Stimulated activated CD8-positive, alpha-beta memory T cell treated with anti-CD3 and anti-CD28 coated beads, Interleukin-7, amount 100 ng/mL, for 1 hour (primary cell): ENCODE measurements at places on chromosomes 5 and 9.

DNA sequence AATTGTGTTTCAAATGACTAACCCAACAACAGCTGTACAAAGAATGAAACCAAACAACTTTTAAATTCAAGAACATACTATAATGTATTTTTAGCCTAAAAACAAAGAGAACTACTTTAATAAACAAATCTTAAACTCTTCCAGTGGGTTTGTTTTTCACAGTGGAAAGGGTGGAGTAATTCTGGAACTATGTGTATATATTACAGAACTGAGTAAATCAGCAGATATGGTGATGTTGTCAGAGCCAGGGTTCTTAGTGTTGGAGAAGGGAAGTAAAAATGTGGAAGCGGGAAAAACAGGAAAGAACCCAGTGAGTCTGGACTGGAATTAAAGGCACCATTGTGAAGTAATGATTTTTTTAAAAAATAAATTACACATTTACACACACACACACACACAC is 144.9 kb downstream of the CDK5RAP2 start:
- DNase-seq = no peak

- no peak for DNase-seq
These were observed 246.9 kb downstream of the ZSWIM6 start for GRCh38 chr5:61578858-61579503.

DNA sequence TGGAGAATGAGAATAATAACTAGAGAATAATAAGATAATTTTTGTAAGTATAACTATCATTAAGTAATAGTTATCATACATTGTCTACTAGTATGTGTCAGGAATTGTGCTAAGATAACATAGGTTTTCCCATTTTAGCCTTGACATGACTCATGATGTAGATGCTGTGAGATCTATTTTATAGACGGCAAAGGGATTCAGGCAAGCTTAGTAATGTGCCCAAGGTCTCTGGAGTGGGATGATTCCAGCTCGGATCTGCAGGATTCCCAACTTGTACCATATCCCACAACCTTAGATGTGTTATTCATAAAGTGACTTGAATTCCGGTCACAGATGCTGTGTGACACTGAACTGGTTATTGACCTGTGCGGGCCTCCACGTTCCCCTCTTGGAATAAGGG is 51.5 kb downstream of the IL31RA start:
- no peak for DNase-seq

DNA sequence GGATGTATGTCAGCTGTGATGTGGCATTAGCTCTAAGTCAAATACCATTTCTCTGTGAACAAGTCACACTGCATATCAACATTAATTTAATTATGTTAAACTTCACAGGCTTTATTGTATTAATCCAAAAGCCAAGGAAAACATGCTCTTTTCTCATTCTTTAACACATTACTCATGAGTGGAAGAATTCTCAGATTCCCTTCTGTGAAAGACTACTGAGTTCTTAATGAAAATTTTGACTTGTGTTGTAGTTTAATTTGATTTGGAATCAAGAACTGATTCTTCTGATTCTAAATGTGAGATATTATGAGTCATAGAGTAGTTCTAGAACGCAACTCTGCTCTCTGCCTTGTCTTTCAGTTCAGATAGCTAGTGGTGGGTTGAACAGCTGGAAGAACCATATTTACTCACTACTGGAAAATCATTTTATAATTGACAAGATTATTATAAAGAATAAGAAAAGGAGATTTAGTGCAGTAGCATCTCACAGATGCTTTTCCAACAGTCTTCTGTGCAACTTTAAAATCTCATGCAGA is 90.6 kb downstream of the VCAN start:
- DNase-seq = no peak

GRCh38 chr9:96513622-96514021 is 63.7 kb downstream of the HABP4 start:
- no peak for DNase-seq

DNA sequence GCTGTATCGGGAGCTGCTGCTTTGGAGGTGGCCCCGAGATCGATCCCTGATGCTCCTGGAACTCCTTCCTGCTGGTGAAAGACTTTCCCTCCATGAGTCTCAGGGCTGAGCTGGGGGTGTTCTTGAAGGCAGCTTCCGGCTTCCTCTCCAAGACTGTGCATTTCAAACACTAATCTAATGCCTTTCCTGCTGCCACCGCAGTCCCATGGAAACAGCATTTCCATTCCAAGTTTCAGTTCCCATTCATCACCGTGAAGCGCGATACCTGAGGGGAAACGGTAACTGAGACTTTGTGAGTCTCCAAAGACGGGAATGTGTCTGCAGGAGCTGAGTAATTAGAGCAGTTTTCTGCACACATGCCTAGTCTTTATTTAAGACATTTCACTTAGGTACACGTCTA is 230.1 kb downstream of the PAX5 start:
- no peak for DNase-seq

DNA sequence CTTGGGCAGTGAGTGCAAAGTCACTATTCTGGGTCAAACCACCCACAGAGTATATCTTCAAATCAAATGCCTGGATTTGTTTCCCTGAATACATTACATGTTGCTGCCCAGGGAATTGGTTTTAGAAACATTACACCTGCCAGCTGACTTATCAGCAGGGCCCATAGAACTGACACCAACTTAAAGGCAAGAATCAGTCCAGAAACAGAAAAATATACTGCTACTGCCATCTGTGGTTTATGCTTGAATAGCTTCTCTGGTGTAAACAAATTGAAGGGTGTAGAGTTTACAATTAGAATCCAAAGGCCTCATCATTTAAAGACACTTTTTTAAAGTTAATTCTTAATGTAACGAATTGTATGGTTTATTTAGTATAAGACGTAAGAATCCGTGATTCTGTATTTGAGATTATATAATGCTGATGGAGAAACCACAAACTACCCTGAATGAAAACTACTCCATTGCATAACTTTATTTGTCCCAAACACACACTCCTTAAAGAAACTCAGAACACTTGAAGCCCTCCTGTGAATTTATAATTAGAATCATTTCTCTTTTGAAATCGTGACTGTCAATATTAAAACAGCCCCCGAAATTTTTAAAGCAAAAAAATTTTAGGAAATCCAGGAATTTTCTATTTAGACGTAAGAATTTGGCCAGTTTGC is 6.2 kb downstream of the NR6A1 start:
- no peak for DNase-seq

GRCh38 chr9:121359351-121360294 is 10.4 kb downstream of the STOM start:
- DNase-seq = no peak

GRCh38 chr5:21817668-21818369 is 1035.3 kb downstream of the CDH12 start:
- no peak for DNase-seq

DNA sequence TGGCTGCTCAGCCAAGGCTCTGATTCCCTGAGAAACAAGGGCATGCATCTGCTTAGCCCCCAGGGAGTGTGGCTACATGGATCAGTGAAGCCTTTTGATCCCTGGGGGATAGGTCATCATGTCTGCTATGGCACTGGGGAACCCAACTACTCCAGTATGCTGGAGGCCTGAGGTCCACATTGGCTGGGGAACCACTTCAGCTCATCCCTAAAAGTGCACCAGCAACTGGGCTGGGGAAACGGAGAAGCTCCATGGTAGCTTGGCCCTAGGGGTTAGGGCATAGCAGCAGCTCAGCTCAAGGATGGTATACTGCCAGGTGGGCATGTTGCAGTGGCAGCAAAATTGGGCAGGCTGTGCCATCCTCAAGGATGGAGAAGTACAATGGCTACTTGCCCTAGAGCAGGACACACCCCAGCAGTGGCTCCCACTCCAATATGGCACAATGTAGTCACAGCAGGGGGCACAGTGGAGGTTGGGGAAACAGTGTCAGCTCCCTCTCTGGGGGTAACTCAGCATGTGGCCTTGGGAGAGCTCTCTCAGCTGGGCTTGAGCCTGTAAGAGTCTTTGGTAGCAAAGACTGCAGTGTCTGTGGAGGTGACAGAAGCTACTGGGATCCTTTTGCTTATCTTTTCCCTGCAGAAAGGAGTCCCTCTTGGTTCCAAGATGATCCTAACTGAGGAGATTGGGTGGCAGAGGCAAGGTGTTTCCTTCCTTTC is 111.5 kb upstream of the FSTL4 start:
- no peak for DNase-seq

DNA sequence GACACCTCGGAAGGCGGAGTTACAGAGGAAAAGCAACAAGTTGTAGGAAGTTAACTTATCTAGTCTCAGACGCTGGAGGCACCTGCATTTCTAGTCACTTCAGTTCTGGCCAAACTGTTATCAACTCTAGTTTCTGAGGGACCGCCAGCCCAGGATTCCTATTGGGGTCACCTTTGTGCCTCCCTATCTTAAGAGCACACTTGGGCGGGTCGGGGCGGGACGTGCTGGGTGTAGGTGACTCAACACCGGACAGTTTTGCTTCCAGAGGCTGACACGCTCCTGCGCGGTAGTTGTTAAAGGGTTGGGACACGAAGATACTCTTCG is 679 bp upstream of the KDM4C start:
- DNase-seq = peak; percentile 38

- no peak for DNase-seq
These were observed 4.1 kb downstream of the LMX1B start for GRCh38 chr9:126617823-126618165.

GRCh38 chr9:38417003-38417945 is 7.0 kb downstream of the IGFBPL1 start:
- no peak for DNase-seq

DNA sequence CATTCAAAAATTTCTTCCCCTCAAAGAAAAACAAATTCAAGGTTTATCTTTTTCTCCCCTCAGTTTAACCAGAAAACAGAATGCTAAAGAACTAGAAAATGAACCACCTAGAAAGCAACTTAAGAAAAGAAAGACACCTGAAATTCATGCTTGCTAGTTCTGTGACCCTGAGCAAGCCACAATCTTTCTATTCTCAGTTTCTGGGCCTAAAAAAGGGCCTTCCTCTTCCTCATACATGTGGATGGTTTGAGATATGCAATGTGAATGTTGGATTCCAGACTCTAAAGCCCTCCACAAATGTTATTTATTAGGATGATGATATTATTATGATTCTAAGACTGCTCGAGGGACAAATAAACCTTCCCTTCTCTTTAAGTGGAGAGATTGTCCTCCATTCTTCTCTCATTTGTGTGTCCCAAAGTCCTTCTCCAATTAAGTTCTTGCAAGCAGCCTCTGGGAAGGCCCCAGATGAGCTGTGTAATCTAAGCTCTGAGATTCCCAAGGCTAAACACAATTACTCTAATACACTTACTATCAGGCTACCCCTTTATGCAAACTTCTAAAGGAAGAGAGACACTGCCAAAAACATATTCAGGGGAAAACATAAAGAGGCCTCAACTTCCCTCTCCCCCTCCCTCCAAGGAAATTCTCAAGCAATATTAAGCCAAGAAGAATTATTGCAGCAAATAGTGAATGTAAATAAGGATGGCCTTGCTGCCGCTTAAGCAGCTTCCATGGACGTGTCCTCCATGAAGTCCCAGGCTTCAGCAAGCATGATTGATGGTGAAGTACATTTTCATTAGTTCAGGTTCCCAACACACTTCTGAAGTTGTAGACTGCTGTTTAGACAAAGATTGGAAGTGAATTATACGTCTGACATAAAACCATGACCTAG is 80.2 kb downstream of the PRKACG start:
- no peak for DNase-seq

- DNase-seq = no peak
These were observed 1630.1 kb downstream of the MAT2B start for GRCh38 chr5:165135565-165135964.

DNA sequence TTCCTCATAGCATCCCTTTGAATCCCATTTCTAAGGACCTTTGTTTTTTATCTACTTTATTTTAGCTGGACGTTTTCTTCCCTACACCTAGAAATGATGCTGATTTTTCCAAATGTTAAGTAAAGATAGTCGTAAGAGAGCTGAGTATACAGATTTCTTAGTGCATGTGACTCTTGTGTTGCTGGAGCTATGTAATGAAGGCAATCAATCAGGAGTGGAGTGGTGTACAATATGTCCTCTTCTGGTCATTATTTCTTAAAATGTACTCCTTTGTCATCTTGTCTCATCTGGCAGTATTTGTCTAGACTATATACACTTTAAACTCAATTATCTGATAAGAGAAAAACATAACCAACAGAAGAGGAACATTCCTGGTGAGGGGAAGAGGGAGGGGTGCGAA is 13.5 kb downstream of the GAPT start:
- no peak for DNase-seq

DNA sequence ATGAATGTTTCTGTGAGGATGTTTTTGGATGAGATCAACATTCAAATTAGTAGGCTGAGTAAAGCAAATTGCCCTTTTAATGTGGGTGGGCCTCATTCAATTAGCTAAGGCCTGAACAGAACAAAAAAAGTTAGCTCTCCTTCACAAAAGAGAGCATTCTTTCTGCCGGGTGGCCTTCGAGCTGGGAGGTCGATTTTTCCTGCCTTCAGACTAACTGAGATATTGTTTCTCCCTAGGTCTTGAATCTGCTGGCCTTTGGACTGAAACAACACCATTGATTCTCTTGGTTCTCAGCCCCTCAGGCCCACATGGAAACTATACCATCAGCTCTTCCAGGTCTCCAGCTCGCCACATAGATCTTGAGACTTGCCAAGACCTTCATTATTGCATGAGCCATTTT is 29.1 kb upstream of the FREM1 start:
- DNase-seq = no peak

- DNase-seq = no peak
These were observed 157.2 kb downstream of the EFNA5 start for GRCh38 chr5:107513337-107514085.

- DNase-seq = no peak
These were observed 209.5 kb upstream of the TARS1 start for GRCh38 chr5:33231214-33231710.

DNA sequence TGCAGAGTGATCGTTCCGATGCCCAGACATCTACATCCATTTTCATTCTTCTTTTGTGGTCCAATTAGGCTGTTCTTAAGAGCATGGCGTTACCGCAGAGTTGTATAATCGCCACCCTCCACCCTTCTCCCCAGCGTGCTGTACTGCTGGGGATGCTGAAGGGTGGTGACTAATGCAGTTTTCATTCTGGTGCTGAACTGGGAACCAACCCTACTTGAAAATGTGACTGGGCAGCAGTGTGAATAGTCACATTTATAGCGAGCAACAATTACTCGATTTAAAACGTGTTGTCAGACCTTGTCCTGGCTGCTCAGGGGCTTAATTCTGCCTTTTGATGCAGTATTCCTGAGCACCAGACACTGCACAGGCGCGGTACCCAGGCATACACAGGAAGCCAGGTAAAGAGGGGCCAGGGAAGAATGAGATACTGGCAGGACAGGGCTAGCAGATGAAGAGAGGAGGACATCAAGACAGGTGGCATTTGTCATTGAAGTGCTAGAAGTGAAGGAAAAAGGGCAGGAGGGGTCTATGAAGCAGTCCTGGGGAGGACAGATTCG is 719 bp upstream of the ISCA1 start:
- DNase-seq = no peak

- no peak for DNase-seq
These were observed 23.0 kb downstream of the FNIP1 start for GRCh38 chr5:131773805-131774204.
